ENCODE measurements at places on chromosomes 12 and 14.

- DNase-seq = no peak
These were observed 48.1 kb upstream of the LTBP2 start for GRCh38 chr14:74660167-74660566.

DNA sequence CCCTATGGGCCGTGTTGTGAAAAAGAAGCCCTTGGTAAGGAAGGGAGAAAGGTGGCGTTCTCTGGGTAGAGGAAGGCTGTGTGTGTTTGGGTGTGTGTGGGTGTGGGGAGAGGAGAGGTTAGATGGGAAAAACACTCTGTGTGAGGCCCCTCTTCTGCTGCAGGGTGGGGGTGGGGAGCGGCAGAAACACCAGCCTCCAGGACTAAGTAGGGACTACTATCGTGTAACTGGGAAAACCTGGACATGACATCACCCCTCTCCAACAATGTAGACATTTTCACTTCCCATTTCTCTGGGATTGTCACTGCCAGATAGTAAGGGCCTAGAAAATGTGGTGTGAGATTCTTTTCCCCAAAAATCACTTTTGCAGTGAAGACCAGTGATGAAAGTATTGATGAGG is 205.0 kb downstream of the NTF3 start:
- DNase-seq = no peak

GRCh38 chr14:103499709-103500108 is 22.9 kb downstream of the CKB start:
- no peak for DNase-seq

GRCh38 chr14:44616204-44616603 is 109.1 kb upstream of the FSCB start:
- no peak for DNase-seq

DNA sequence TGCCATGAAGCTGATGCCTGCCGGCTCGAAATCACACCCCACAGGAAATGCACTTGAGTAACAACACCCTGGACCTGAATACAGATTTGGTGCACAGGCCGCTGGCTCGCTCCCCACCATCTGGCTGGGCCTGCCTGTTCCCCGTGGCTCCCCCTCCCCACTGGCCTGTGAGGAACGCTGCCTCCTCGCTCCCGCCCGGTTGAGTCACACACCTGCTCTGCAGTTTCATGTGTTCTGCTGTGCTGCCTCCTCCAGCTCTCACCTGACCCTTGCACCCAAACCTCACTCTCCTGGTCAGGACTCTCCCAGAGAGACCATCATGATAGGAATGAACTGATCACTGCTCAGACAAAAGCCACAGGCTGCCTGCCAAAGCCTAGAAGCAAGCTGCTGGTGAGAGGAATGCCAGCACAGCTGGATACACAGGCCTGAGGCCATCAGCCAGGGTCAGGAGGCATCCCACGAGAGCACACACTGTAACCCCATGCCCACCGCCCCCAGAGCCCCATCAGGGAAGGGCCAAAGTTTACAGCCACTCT is 3.8 kb upstream of the SIVA1 start:
- DNase-seq = no peak

DNA sequence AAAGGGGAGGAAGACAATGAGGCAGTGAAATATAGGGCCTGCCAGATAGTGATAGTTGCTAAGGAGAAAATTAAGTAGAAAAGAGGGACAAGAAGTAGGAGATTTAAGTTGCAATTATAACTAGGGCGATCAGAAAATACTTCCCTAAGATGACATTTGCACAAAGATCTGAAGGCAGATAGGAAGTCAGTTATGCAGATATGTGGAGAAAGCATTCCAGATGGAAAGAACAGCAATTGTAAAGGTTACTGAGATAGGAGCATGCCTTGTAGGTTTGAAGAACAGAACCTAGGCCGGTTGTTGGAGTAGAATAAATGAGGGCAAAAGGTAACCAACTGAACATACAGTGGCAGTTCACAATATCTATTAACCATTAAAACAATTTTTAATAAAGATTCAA is 21.4 kb upstream of the ACTR6 start:
- DNase-seq = no peak
